ENCODE measurements at places on chromosomes 1 and 21. TPM values are rescaled to one million over a fixed set of nuclear protein-coding genes. Genes with fewer than 3 reads are reported as not detected.

AK5 gene
- total RNA-seq, result 27.3 TPM

RAP1A gene
- total RNA-seq, result 15.3 TPM

WNT3A gene
- total RNA-seq, result not detected

DYNLT4 gene
- total RNA-seq, result 0.26 TPM

TIAM1 gene
- total RNA-seq, result 0.34 TPM

ESRRG gene
- not detected for total RNA-seq

SERINC2 gene
- total RNA-seq, result 6.5 TPM
